Cardiac fibroblast (primary cell): ENCODE measurements at places on chromosomes 11 and 22.

DNA sequence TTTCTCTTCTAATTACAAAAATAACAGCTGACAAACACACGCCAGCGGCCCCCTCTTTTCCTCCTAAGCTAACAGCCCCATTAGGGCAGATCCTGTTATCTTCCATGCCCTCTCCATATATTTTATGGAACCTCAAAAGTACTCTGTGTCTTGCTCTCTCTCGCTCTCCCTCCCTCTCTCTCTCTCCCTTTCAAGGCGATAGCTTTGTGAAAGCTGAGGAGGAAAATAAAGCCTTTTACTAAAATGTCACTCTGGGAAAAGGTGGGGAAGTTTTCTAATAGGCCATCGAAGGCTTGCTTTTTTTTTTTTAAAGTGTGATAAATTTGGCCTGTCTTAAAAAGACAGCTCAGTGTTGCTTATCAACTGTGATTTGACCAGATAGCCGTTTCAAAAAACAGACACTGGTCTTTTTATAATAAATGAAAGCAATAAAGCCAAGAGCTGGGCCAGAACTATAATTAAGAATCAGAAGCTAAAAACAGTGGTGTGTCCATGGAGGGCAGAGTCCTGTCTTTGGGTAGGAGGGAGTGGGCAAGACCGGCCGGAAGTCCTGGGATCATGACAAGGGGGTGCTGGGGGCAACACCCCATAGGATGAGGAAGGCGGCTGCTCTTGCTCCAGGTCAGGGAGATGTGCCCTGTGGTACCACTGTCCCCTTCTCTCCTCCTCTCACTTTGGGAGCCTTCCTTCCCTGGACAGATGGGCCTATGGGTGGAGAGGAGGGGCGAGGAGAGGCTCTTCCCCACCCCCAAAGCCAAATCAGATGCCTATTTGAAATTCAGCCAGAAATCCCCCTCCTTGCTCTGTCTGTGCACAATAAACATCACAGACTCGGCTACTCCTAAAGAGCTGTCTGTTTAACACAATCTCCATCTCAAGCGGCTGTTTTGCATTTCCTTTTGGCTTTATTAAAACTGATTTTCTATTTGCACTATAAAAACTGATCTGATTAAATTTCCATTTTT, 267.2 kb downstream of the BUD13 start:
- no peak for DNase-seq

DNA sequence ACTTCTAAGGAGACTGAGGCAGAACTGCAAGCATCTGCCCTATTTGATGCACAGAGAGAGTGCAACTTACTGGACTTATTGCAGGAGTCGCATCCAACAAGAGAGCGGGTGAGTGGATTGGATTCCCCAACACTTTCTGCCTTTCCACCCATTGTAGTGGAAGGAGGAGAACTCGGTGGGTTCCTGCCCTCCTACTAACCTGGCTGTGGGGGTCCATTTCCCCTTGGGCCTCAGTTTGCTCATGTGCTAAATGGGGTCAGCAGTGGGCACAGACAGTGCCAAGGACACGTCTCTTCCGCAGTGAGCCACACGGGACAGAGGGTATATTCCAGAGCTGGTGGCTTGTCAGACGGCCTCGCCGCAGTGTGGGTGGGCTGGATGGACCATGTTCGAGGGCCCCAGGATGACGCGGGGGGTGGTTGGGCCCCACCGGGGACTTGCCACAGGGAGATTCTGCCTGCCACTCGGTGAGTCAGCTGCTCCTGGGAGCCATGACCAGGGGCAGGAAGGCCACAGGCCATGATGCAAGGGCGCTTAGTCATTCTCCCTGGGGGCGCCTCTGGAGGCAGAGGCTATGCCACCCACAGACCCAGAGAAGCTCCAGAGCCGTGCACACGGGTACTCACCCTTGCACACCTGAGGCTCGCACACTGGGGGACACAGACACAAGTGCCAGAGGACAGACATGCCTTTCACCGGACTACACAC, 8.2 kb downstream of the ALX4 start:
- peak; percentile 70 for DNase-seq

- peak; percentile 68 for DNase-seq
Observed at GRCh38 chr22:46984751-46985506, 222.5 kb downstream of the TBC1D22A start.

GRCh38 chr11:113859665-113860064, 15.7 kb downstream of the USP28 start:
- DNase-seq = no peak

DNA sequence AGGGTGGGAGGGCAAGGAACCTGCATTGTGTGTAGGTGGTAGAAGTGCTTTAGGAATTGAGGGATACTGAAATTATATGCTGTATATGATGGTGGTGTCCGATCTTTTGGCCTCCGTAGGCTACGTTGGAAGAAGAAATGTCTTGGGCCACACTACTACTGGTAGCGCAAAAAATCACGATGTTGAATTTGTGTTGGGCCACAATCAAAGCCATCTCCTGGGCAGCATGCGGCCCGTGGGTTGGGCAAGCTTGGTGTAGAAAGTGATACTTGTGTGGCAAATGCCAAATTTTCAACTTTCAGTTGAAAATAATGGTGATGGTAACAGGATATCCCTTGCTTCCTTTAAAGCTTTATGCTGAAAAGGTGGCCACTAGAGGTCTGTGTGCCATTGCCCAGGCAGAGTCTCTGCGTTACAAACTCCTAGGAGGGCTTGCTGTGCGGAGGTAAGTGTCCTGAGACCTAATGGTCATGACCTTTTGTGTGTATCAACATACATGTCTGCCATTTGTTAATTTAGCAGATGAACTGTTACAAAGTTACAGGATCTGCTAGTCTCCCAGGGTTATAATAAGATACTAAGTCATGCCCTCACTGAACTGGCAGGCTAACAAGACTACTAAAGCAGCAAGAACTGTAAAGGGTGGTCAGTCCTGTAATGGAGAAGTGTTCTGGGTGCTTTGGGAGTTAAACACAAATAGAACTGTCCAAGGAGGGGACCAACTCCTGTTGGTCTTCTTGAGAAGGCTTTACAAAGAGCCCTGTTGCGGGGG, 2.9 kb downstream of the RPS3 start:
- DNase-seq = no peak

- DNase-seq = no peak
Observed at GRCh38 chr22:17634696-17635095, 3.9 kb upstream of the BCL2L13 start.

DNA sequence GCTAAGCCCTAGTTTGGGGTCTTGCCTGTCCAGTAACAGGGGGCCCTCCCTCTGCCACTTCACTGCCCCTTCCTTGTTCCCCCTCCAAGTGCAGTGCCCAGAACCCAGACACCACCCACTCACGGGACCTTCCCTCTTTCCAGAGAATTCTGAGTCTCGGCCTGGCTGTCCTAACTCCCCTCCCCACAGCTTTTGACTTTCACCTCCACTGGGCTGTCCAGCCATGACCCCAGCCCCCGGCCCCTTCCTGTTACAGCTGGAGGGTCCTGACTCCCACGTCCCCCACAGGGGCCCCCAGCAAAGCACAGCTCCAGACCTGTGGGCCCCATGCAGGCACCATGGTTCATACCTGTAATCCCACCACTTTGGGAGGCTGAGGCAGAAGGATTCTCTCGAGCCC, 71.5 kb downstream of the BRD1 start:
- DNase-seq = no peak

DNA sequence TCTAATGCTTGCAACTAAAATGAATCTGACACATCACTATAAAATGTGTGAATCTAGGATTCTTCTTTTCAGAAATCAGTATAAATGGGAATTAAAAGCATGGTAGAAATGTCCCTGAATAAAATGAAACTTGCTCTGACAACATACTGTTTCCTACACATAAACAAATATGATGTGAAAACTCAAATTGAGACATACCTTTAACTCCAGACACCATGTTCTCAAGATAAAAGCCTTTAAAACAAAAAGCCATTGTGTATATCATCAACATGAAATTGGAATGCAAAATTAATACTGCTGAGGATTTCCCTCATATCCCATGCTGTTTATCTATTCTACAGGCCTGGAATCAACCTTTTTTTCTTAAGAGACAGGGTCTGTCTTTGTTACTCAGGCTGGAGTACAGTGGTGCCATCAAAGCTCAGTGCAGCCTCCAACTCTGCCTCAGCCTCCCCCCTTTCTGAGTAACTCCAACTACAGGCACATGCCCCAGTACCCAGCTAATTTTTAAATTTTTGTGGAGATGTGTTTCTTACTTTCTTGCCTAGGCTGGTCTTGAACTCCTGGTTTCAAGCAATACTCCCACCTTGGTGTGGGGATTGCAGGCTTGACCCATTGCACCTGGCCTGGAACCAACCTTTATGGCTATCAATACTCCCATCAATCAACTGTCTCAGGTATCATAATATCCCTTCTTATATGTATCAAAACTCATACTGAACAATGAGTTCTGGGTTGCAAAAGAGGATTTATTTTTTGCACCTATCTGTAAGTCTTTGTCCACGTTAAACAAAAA, 6.7 kb downstream of the TAF1D start:
- DNase-seq = no peak

- no peak for DNase-seq
Observed at GRCh38 chr11:68692871-68693483, 8.6 kb downstream of the GAL start.

- no peak for DNase-seq
Observed at GRCh38 chr22:38129856-38130255, 19.4 kb upstream of the BAIAP2L2 start.

- peak; percentile 80 for DNase-seq
Observed at GRCh38 chr22:43923631-43924464, at the start of gene PNPLA3. Gene PNPLA3, plus strand, starts transcription at chr22:43923805. Its CDS starts 107 bp downstream, at chr22:43923912.

GRCh38 chr11:84319863-84320262, 1033.7 kb upstream of the CCDC90B start:
- DNase-seq = no peak

GRCh38 chr22:27335102-27335660, 466.4 kb downstream of the MN1 start:
- no peak for DNase-seq

DNA sequence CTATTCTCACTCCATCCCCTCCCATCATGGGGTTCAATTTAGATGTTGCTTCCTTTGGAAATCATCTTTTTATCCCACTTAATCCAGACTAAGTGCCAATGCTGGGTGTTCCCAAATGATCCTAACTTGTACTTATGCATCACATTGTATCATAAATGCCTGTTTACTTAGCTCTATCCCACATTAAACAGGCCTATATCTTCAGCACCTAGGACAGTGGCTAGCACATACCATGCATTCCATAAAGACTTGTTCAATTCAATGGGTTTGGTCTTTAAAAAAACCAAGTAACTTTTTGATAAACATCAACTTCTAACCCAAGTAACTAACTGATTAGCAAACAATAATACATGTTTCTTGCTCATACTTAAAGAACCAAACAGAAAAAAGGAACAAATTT, 40.6 kb downstream of the RSF1 start:
- peak; percentile 47 for DNase-seq

DNA sequence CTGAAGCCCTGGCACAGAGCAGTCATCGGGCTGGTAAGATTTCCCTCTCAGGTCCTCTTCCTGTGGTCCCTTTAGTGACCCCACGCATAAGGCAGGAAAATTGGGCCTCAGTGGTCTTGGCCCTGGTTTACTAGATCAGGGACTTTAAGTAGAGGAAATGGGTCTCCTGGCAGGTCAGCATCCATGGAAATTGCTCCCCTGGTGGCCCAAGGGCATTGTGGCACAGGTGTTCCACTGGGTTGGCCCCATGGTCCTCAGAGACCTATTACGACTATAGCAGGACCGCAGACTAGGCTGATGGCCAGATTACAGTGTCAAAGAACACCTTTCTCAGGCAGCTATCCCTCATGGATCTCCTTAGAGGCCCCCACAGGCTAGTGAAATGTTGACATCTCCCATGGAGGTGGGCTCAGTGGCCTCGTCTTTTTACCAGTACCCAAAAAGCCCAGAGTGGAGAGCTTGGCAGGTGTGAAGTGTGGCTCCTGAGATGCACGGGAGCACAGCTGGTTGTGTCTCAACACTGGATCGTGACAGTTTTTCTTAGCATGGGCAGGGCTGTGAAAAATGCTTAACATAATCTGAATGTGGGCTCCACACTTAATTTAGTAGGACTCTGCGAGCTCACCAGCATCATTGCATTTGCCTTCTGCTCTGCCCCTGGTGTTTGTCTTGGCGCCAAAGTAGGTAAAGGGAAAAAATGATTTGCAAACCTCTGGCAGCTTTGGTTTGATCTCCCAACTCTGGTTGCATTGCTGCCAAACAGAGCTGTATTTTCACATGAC, 74.2 kb downstream of the ZBTB16 start:
- peak; percentile 58 for DNase-seq

- no peak for DNase-seq
Observed at GRCh38 chr11:102006835-102007566, 40.2 kb upstream of the CFAP300 start.
